ENCODE measurements at places on chromosomes 6 and 20.

- DNase-seq: no peak
Observed at GRCh38 chr20:45049438-45049837, 51.5 kb downstream of the KCNS1 start.

- no peak for DNase-seq
Observed at GRCh38 chr6:132405143-132405915, 4.1 kb upstream of the MOXD1 start.

DNA sequence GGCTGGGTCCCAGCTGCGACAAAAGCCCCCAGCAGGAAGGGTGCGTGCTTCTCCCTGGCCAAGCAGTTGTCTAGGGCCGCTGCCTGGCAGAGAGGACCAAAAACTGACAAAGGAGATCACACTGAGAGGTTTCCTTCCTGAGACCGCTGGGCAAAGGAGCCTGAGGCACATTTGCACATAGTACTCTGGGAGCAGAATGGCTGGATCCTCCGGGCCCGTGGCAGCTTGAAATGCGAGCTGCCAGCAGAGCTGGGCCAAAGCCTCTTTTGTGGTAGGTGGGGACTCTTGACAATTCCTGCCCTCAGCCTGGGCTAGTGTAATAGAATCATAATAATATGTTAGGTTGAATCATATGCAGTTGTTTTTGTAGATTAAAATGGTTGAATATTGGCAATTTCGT, 33.1 kb upstream of the RNF8 start:
- no peak for DNase-seq

GRCh38 chr20:25058847-25059810, 1.2 kb upstream of the ACSS1 start:
- DNase-seq: no peak

- no peak for DNase-seq
Observed at GRCh38 chr6:17877196-17877894, 110.1 kb downstream of the KIF13A start.

- no peak for DNase-seq
Observed at GRCh38 chr6:45439861-45440388, 62.2 kb upstream of the SUPT3H start.

- no peak for DNase-seq
Observed at GRCh38 chr6:31202259-31203166, 32.0 kb upstream of the POU5F1 start.

- DNase-seq: no peak
Observed at GRCh38 chr6:164097551-164098398, 683.3 kb downstream of the QKI start.

- DNase-seq: no peak
Observed at GRCh38 chr20:33164763-33165095, 3.2 kb upstream of the BPIFA2 start.

DNA sequence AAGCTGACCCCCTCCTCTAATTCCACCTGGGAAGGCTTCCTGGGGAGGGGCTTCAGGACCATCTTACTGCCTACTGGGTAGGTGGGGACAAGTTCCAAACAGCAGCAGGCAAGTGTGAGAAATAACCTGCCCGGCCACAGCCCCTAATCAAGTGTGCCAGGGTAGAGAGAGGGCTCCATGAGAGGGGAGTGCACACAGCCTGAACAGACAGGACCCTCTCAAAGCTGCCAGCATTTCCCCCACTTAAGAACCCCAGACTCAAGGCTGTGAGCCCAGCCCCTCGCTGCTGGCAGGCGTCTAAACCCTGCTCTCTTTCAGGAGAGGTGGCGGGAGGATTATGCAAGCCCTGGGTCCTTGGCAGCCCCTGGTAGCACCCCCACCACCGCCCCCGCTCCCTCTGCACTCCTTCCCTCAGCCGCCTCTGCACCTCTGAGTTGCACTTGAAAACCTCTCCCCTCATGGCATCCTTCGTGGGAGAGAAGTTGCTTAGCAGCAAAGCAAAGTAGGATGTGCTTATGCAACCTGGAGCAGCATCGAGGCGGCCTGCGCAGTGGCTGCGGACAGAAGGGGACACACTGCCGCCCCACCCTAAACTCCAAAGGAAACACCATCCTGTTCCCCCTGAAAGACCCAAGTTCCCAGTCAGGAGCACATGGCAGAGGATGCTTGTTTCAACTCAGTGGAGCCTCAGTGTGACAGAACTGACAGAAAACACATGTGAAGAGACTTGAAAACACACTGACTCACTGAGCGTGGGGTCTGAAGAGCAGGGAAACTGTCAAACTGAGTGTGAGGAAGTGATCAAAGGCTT, 10.5 kb downstream of the DDRGK1 start:
- no peak for DNase-seq

- DNase-seq: no peak
Observed at GRCh38 chr6:9948678-9949077, 466.2 kb downstream of the TFAP2A start.

DNA sequence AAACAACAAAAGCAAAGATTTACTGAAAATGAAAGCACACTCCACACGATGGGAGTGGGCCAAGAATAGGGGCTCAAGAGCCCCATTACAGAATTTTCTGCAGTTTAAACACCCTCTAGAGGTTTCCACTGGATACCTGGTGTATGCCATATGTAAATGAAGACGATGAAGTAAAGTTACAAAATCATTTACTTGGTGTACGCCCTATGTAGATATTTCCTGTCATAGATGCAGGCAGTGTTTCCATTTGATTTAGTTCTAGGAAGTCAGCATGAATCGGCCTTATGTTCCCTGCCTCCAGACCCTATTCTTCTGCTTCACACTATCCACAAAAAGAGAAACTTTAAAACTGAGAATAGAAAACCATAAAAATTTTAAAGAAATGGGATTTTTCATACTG, 404.4 kb upstream of the GJE1 start:
- no peak for DNase-seq

GRCh38 chr20:47785854-47786764, 828 bp upstream of the SULF2 start:
- DNase-seq: no peak

DNA sequence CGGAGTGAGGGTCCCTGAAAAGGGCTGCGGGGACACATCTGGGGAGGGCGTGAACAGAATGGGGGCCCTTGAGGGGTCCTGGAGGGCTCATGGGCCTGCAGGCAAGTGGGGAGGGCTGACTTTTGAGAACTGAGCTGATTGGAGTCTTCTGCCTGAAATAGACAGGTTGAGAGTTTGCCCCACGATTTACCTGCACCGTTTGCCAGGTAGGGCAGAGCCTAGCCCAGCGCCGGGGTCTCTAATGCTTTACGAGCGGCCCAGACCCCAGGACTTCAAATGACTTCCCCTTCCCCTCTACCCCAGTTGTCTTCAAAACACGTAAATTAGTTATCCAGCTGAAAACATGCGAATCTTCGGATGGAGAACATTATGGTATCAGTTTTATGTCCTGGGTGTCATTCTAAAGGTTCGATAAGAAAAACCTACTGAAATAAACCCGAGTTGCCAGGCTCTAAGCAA, 1.3 kb downstream of the PLCB1 start:
- DNase-seq: no peak

- DNase-seq: no peak
Observed at GRCh38 chr6:126015863-126016262, 29.5 kb downstream of the TRMT11 start.

GRCh38 chr20:35621560-35621946, 5.9 kb downstream of the SPAG4 start:
- no peak for DNase-seq

GRCh38 chr20:14434384-14435136, 97.1 kb upstream of the FLRT3 start:
- no peak for DNase-seq

- no peak for DNase-seq
Observed at GRCh38 chr6:35491558-35492257, 5.2 kb downstream of the TEAD3 start.

- DNase-seq: no peak
Observed at GRCh38 chr6:14501914-14502313, 384.3 kb downstream of the CD83 start.

DNA sequence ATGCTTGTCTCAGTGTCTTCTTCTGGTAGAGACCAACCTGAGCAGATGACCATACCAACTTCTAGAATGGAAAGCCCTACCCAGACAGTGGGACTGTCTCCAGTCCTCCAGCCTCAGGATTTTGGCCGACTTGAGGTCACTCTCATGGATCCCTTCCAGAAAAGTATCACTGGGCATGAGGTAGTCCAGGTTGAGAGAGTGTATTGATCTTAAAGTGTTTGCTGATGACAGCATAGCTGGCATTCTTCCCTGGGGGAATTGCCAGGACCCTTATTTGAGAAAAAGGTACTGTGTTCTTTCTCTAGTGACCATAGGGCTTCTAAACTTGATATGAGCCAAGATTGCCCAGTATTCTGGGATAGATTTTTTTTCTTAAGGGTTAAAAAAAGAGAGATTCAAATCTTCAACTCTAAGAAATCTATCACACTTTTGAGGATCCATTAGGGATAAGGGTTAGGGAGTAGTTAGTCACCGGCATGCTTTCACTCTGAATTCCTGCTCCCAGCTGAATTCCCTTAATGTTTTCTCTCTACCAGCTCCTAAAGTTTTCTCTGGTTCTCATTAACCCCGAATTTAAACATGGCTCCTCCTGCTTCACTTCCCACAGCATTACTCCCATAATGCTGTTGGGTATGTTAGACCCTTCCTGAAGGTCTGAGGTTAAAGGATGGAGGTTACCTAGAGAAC, 73.6 kb upstream of the FLRT3 start:
- DNase-seq: no peak

DNA sequence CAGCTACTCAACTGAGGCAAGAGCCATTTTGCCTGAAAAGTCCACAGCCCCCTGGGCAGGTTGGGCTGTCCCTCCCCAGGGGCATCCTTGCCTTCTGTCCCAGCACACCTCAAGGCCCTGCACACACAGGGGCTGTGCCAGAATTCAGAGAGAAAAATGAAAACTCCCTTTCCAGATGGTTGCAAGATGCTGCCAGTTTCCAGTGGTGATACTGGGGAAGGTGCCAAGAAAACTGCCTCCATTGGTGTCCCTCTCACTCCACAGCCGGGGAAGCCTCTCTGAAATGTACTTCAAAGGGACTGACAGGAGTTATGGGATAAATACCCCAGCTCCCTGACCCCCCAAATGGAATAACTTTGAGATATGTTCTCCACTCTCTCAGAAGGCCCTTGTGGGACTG, 154.2 kb upstream of the MAFB start:
- no peak for DNase-seq

DNA sequence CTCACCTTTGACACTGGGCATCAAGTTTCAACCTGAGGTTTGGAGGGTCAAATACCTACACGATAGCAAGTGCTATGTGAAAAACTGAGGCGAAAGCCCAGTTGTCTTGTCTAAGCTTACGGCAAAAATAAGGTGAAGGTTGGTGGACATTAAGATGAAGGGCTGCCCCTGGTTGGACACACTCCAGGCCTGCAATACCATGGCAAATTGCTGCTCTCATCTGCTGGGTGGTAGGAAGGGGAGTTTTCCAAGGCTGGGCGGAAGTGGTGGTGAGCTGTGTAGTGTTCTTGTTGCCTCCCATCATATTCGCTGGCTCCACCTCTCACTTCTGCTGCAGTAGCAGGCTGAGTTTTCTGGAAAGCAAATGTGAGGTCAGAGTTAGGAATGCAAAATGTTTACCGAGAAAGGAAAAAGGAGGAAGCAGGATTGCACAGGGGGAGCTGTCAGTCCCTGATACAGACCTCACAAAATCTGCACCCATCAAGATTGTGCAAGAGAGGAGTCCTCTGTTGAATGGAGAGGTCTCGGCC, 33.7 kb downstream of the SCP2D1 start:
- no peak for DNase-seq

DNA sequence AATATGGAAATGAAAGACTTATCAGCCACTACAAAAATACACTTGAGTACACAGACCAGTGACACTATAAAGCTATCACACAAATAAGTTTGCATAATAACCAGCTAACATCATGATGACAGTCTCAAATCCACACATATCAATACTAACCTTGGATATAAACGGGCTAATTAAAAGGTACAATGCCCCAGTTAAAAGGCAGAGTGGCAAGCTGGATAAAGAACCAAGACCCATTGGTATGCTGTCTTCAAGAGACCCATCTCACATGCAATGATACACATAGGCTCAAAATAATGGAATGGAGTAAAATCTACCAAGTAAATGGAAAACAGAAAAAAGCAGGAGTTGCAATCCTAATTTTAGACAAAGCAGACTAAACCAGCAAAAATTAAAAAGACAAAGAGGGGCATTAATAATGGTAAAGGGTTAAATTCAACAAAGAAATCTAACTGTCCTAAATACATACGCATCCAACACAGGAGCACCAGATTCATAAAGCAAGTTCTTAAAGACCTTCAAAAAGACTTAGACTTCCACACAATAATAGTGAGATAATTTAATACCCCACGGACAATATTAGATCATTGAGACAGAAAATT, 163.3 kb downstream of the CD24 start:
- DNase-seq: no peak

Data from activated T-helper 1 cell treated with anti-CD3 and anti-CD28 coated beads, Interleukin-2, amount 50 U/mL, for 16 hours (primary cell).